Small intestine (tissue), 16 donors: ENCODE measurements at places on chromosomes 12 and 14.

DNA sequence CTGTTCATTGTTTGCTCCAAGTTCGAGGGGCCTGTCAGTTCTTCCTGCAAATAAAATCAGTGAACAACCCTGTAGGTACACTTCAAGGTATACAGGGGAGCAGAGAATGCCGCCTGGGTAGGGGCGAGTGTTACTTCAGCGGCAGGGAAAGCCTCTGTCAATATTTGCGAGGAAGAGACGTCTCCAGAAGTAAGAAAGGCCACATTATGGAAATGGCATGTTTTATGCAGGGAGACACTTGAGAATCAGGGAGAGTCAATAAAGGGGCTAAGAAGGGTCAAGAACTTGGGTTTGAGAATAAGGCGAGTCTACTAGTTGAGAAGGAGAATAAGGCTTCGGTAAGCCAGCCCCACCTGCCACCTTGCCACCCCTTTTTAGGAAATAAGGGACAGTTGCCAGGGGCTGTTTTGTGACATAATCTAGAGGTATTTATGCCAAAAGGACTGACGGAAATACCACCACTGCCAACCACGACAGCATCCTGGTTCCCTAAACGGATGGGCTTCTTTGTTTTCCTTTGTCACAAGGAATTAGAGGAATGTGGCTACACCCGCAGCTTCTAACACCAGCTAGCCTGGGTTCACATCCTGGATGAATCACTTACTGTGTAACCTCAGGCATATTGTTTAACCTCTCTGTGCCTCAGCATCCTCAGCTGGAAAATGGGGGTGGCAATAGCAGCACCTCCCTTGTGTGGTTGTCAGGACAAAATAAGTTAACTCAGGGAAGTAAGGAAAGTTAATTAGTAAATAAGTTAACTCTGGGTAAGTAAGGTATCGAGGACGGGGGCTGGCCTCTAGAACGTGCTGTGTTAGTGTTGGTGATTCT, 67.7 kb downstream of the EID3 start:
- DNase-seq = no peak

DNA sequence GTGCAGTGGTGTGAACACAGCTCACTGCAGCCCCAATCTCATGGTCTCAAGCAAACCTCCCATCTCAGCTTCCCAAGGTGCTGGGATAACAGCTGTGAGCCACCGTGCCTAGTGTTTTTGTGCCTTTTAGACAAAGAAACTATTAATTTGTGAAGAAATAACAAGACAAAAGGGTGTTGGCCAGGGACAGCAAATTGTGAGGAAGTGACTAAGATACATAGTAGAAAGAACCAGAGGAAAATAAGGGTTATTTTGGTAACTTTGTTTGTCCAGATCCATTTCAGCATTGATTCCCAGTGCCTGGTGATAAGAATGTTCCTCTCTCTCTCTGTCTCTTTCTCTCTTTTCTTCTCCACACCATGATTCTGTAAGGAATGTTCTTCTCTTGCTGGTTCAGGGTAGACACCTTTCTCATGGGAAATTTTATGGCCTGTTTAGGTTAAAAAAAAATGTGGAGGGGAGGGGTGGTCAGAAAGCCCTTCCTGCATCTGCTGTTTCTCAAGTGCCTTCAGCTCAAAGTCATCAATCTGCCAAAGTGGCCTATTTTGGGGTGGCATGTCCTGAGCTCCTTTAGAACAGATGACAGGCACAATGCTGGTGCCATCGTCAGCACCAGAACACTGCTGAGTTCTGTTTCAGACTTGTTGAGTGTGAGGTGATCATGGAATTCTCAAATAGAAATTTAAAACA, 184.4 kb upstream of the EEA1 start:
- DNase-seq = no peak

GRCh38 chr12:88955531-88955930, 375.3 kb upstream of the KITLG start:
- peak; percentile 13 for DNase-seq

DNA sequence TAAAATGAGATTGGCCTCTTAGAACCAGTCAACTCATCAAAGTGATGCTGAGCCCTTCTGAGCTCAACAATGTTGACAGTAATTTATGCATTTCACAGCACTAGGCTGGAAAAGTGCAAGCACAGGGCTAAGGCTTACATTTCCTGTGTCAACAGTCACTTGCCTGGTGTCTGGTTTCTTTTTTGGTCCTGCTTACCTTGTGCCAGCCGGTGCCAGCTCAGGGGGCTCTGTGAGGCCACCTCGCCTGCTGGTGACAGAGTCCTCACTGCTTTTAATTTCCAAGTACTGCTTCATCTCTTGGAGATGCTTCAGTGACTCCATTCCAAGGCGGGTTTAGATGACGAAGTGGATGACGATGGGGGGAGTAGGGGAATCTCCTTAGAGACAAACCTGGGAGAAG, 53.1 kb upstream of the KCNA1 start:
- DNase-seq = no peak

DNA sequence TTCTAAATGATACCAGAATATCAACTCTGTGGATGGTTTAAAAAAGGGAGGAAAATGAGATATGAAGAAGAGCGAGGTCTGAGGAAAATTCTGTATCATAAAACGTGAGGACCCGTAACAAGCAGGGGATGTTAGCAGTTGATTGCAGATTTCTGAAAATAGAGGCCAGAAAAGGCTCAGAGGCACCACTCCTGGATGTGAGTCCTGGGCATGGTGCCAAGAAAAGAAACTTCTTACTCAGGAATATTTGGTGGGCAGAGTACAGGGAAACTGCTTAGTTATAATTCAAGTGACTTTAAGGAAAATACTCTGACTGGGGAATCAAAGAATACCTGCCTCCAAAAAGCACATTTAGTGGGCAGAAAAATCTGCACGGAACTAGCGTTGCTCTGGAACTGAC, 85.5 kb downstream of the PRICKLE1 start:
- DNase-seq = peak; percentile 48

DNA sequence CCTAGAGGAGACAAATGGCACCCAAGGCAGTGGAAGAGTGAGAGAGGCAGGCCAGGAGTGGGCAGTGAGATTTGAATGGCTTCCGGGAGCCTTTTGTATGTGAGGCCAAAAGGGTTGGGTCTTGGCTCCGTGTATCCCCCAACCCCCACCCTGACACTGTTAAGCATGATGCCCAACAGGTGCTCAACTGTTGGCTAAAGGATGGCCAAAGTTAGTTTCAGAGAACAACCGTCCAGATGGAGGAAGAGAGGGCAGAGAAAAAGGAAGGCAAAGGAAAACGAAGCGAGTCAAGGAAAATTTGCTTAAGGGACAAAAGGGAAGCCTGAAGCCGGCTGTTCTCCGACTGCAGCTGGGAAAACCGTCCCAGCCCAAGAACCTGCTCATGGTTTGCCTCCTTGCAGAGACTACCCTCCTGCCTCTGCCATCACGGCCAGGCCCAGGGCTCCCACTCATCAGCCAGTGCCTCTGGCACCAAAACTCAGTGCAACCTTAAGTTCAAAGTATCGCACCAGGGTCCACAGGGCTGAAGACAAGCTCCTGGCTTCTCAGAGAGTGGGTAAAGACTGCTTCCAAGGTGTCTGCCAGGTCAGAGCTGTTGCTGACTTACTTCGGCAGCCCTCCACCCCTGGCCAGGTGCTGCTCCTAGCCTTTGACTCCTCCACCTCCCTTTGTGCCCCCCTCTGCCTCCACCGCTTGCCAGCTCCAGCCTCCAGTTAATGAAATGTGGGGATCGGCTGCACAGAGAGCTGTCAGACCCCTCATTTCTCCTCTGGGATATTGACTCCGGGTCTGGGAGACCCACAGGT, 4.2 kb upstream of the C1QL4 start:
- DNase-seq = no peak

DNA sequence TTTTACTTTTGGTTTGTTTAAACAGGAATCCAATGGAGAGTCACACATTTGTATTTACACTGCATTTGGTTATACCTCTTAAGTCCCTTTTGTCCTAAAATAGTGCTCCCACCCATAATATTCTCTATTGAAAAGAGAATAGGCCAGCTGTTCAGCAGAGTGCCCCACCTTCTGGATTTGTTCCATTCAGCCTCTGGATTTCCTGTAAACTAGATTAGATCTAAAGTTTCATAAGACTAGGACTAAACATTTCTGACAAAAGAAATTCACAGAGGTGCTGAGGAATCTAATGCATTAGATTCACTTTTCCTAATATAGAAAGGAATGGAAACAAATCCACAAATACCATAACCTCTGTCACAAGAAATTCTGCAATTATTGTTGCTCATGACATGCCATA, 38.1 kb downstream of the GCH1 start:
- no peak for DNase-seq
